Jurkat, Clone E6-1 (cell line): ENCODE measurements at places on chromosomes 2 and 18.

DNA sequence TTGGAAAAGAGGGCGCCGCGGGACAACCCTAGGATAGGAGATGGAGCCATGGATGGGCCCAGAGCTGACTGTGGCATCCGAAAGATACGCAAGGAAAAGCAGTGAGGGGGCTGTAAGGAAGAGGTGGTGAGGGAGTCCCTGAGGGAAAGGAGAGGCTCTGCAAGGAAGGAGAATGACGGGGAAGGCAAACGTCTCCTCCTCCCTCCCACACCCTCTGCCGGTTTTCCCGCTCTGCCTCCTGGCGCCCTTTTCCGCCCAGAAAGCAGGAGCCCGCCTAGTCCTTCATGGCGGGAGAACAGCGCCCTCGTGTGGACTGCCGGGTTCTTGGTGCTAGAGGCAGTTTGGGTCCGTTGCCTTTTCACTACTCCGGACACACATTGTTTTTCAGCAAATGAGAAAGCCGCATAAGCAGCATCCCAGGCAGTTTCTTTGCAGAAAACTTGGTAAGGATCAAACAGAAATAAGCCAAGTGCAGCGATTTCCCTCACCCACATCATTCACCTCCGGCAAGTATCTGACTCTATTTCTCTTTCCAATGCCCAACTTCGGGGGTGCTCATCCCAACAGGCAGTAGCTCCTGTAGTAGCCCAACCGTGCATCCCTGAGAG lies 200.4 kb downstream of the INO80D start:
- DNase-seq, result peak; percentile 52

- no peak for DNase-seq
Observed at GRCh38 chr2:127796389-127796788, 14.6 kb downstream of the WDR33 start.

GRCh38 chr18:43130716-43131260 lies 15.3 kb upstream of the RIT2 start:
- DNase-seq, result no peak

- DNase-seq, result no peak
Observed at GRCh38 chr18:8945514-8945913, 157.0 kb upstream of the NDUFV2 start.

GRCh38 chr2:101883860-101884259 lies 107.9 kb upstream of the IL1R2 start:
- DNase-seq, result peak; percentile 35

DNA sequence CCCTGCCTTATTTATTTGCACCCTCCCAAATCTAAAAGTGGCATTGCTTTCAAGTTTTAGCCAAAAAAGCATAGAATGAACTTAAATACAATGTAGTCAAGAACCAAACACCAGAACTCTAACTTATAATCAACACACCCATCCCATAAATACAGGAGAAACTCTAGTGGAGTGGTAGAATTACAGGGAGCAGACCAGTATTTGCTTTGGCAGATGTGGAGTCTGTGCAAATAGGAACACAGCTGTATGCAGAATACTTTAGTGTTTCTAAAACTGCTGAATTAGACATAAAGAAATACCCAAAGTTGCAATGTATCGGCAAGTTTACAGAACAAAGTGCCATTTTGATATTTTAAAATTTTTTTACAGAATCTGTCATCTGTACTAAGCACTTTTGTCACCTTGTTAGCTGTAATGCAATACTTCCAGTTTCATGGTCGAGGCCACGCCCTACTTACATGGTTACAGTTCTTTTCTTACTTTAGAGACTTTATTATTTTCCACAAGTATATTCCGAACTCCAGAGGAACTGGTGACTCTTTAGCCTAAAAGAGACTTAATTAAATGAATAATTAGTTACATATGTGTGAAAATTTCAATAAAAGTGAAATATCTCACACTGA lies 23.7 kb upstream of the COL5A2 start:
- DNase-seq, result no peak

GRCh38 chr2:161228511-161229240 lies 68.4 kb downstream of the TANK start:
- DNase-seq, result no peak

DNA sequence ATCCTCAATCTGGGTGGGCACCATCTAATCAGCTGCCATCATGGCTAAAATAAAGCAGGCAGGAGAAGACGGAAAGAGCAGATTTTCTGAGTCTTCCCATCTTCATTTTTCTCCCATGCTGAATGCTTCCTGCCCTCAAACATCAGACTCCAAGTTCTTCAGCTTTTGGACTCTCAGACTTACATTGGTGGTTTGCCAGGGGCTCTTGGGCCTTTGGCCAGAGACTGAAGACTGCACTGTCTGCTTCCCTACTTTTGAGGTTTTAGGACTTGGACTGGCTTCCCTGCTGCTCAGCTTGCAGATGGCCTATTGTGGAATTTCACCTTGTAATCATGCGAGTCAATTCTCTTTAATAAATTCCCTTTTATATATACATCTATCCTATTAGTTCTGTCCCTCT lies 36.6 kb downstream of the DIPK1C start:
- DNase-seq, result no peak

- no peak for DNase-seq
Observed at GRCh38 chr2:143623909-143624260, 494.7 kb downstream of the ARHGAP15 start.

GRCh38 chr2:118520246-118520645 lies 327.2 kb downstream of the EN1 start:
- DNase-seq, result no peak

DNA sequence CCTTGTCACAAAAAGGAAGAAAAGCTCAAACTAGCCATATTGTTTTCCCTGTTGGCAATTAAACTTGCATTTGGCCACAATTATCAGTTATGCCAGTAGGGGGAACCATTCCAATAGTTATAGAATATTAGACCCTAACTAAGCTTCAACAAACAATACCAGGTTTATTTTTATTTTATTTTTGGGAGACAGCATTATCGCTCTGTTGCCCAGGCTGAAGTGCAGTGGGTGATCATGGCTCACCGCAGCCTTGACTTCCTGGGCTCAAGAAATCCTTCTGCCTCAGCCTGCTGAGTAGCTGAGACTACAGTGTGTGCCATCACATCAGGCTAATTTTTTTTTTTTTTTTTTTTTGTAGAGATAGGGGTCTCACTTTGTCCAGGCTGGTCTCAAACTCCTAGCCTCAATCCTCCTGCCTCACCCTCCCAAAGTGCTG lies 102.1 kb downstream of the ATAD2B start:
- peak; percentile 47 for DNase-seq

GRCh38 chr2:13193075-13193474 lies 476.3 kb downstream of the TRIB2 start:
- peak; percentile 66 for DNase-seq

DNA sequence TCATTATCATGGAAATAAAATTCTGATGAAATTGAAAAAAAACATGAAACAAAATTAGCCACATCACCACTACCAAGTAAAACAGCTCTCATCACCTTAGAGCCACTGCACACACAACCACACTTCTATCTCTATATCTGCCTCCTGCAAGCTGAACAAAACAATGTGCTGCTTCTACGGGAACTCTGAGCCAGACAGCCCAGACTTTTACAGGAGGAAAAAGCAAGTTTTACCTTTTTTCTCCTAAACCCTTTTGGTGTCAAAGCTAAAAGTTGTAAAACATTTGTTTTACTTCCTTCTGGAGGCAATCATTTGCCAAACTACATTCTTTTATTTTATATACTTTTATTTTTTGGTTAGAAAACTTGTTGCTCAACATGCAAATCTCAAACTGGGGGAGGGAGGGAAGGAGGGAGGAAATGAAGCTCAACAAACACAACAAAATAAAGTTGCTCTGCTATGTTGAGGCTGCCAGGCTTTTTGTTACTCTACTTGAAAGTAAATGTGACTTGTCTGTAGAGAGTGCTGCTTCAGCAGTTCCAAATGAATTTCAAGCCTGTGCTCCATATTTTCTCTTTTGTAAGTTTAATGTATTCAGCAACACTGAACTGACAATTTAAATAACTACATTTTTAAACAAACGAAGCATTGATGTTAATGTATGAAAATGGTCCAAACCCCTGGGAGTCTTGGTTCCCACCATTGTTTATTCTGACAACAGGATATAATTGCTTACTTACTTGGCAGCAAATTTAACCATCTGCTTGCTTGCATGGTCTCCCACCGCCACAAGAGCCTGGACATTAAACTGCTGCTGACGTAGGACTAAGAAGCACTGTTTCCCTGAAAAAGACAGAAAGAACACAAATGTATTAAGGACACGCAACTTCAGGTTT lies 24.5 kb downstream of the DARS1 start:
- DNase-seq, result no peak

GRCh38 chr2:20925265-20925889 lies 102.5 kb upstream of the LDAH start:
- DNase-seq, result no peak

DNA sequence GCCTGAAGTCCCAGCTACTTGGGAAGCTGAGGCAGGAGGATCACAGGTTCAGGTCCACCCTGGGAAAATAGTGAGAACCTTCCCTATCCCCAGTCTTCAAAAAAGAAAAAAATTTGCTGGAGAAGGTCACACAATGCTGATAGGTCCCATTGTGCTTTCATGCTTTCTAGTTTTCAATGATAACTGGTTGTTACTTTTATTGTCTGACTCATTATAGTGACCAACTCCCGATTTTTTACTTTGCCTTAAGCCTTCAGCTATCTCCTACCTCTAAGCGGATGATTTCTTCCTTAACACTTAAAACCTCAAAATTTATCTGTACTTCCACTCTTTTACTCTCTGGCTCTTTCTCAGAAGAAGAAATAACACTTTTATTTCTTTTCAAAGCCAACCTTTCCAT lies 17.3 kb downstream of the MSH2 start:
- no peak for DNase-seq

- peak; percentile 89 for DNase-seq
Observed at GRCh38 chr18:23871410-23871809, 143.1 kb upstream of the TTC39C start.

DNA sequence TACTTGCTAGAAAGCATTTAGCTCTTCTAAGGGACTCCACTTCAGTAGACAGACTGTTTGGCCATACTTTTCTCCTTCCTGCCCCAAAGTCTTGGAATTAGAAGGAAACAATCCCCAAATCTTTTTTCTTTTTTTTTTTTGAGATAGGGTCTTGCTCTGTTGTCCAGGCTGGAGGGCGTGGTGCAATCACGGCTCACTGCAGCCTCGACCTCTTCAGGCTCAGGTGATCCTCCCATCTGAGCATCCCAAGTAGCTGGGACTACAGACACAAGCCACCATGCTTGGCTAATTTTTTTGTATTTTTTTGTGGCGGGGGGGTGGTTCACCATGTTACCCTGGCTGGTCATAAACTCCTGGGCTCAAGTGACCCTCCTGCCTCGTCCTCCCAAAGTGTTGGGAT lies 6.2 kb upstream of the UGGT1 start:
- DNase-seq, result no peak

- DNase-seq, result no peak
Observed at GRCh38 chr2:183227176-183227575, 102.9 kb downstream of the NUP35 start.

DNA sequence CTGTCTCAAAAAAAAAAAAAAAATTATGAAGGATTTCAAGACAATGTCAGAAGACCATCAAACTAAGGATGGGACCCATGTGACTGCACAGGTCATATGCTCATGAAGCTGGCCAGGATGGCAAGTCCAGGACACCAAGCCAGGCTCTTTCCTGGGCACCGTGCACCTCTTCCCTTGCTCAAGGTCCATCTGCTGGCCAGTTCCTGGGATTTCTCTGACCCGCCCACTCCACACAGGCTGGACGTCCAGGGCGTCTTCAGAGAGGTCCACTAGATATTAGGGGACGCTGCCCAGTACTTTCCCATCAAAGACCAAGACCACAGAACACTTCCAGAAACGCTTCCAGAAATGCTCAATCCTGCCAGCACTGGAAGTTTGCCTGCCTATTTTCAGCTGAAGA lies 14.3 kb downstream of the TEX44 start:
- DNase-seq, result no peak

DNA sequence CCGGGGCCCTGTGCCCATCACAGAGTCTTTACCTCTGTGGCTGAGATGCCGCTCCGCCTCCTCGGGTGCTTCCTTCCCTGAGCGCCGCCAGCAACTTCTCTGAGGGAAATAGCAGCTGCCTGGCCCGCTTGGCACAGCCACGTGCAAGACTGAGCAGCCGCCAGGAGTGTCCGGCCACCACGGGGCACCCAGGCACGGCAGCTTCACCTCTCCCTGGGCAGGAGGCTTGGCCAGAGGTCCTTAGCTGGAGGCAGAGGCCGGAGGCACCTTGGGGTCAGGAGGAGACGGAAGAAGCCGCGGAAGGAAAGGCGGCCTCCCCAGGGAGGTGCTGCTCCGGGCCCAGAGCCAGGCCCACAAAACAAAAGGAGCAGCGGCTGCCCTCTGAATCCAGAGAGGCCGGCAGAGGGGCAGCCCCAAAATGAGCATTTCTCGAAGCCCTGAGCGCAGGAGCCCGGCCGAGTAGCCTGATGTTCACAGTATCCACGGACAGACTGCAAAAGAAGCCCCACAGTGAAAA lies 6.0 kb upstream of the LIMS2 start:
- no peak for DNase-seq

- no peak for DNase-seq
Observed at GRCh38 chr2:235552671-235553070, 58.8 kb downstream of the AGAP1 start.

- no peak for DNase-seq
Observed at GRCh38 chr2:231929961-231930592, 3.9 kb upstream of the NPPC start.

DNA sequence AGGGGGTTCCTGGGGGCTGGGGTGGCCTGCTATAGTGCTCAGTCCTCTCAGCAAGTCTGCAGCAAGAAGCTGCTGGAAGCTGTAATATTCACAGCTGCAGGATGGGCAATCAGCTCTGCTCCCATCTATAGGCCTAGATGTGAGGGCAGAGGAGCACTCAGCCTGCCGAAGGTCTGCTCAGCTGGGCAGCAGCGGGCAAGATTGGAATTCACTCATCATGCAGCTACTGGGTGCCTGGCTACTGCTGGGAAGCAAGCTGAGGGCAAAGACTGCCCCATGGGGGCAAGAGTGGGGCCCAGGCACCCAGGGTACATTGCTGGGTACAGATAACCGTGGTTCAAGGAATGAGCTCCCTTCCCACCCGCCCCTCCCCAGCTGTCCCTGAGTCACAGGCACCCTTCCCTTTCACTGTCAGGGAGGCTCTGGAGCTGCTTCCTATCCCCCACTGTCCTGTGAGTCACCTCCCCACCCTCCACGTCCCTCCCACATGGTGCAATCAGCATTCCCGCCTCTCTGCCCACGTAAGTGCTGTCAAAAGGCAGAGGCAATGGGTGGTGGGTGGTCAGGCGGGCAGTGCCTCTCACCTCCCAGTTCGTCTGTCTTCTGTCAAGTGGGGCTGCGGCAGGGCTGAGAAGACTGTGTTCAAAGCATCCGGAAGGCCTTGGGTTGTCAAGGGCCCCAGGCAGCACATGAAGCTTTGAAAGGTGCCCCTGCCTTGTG lies 169.2 kb downstream of the TRIM43 start:
- DNase-seq, result no peak
